ENCODE measurements at places on chromosomes 4 and X.

- no peak for DNase-seq
Observed at GRCh38 chr4:140706276-140706625, 49.9 kb downstream of the TBC1D9 start.

DNA sequence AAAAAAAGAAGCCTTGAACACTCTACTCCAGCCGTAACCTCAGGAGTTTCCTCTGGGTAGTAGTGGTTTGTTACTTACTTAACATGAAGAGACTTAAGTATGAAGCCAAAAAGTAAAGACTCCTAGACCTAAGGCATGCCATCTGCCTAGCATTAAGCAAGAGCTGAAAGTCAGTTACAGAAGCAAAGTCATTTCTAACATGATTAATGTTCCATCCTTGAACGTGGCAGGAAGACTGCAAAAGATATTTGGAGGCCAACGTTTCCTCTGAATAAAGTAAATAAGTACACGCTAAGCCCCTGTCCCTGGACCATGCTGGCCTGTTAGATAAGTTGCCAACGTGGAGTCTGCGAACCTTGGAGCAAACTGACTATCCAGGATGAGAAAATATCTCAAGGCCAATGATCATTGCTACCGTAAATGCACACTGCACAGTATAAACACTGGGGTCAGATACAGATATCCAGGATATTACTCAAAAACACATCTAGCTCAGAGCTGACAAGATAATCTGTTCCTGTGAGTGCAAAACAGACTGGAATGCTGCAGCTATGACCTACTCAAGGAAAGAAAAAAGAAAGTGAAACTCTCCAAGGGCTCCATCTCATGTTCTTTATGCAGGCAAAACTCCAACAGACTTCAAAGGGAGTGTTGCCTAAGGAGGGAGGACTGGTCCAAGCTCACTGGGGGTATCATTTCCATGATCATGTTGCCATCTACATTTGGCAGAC lies 255.8 kb downstream of the COL25A1 start:
- DNase-seq = no peak

- DNase-seq = no peak
Observed at GRCh38 chr4:70651864-70652506, 14.3 kb downstream of the JCHAIN start.

DNA sequence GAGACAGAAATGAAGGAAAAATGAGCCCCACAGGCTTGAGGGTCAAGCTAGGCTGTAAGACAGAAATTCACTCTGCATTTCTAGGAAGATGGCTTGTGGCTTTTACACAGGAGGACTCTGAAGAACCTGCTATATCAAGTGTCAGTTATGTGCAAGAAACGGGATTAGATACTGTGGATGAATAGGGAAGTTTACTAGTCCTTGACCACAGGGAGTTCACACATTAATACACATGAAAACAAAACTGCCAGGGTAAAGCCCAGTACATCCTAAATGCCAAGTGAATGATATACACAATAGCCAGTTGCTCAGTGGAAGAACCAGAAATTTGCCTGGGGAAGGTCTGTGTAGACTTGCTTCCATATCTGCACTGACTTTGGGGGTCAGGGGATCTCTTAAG lies 53.5 kb downstream of the TMEM131L start:
- DNase-seq = no peak

DNA sequence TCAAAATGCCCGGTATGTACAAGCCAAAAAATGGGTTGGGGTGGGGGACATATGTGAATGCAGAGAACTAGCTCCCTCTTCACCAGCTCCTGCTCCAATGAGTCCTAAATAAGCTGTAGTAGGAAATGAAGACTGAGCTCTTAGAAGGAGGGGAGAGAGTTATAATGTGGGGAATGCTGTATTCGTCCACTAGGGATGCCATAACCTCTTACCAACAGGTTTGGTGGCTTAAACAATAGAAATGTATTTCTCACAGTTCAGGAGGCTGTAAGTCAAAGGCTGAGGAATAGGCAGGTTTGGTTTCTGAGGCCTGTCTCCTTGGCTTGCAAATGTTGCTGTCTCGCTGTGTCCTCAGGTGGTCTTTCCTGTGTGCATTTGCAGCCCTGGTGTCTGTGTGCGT lies 4.4 kb upstream of the INPP4B start:
- no peak for DNase-seq

DNA sequence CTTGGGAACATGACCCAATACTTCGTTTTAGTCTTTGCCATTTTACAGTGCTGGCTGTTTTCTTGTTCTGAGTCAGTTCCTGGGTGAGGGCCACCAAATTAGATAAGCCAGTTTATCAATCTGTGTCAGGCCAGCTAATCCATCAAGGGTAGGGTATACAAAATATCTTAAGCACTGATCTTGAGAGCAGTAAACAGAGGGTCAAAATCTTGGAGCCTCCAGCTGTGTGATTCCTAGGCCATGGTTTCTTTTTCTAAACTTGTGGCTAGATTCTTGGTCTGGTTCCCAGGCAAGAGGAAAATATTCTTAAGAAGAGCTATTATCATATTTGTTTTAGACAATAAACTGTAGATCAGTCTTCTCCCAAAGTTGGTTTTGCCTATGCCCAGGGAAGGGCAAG lies 1396.6 kb upstream of the PABPC4L start:
- no peak for DNase-seq

DNA sequence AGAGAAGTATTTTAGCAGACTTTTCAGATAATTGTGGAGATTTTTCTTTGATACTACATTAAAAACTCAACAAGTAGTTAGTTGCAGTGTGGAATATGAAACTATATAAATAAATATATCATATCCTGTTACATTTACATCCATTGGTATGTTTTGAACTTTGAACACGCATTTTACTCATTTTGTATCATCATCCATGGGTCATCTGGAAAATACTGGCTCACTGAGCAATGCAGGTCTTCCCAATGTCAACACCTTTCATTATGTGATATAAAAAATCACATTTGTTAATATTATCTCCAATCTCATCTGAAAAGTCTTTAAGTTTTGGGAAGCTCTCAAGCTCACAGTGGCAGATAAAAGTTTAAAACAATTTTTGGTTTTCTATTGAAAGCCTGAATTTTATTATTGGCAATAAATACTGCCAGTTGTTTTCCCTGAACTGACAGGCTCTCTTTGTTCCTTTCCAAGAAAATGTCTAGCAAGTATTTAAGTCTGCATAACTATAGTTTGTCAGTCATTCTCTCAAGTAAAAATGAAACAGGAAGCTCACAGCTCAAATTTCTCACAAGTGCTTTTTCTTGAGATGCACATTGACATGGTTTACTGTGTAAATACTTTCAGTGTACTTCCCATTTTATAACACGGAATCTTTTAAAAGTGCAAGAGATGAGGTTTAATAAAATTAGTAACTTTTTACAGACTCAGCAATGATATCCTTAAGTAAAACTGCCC lies 183.5 kb upstream of the GPC4 start:
- no peak for DNase-seq

DNA sequence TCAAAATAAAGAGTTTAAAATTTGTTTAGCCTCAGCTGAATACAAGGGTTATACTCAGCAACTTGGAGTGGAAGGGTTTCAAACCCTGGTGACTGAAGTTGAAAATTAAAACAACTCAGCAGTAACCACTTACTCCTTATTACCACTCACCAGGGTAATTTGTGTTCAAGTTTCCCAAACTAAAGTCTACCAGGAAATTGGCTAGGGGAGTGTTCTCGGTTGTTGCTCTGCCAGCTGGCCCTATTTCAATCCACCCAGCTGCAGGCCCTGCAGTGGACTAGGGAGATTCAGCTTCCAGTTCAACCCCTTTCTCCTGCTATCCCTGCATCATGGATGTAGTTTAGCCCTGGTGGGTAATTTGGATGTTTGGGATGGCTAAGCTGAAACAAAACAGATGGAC lies 37.8 kb upstream of the EXOC1L start:
- DNase-seq = no peak

DNA sequence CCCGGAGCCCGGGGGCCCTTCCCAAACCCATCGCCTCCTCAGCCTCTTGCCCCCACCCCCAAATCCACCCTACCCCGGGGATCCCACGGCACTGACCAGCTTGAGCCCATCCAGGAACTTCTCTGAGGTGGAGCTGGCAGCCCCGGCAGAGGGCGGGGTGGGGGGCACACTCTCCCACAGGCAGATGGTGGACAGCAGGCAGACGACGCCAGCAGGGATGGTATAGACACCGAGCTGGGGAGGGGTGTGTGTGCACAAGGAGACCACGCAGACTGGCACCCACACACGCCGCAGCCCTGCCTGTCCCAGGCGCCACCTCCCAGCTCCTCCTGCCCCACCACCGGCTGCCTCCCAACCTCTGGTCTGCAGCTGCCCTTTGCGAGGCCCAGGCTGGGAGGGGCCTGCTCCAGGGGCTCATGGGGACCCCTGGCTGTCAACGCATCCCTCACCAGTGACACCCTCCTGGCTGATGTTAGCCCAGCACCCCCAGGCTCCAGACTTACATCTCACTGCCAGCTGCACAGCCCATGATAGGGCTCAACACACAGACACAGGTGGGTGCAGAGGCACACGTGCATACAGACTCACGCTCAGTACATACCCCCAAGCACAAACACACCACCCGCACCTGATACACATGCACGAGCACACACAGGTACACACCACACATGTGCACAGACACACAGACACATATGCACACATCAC lies 4.2 kb downstream of the SLC49A3 start:
- DNase-seq = no peak

- DNase-seq = no peak
Observed at GRCh38 chr4:3253808-3254207, 4.8 kb downstream of the MSANTD1 start.

GRCh38 chrX:51614353-51615012 lies 4.2 kb downstream of the CENPVL3 start:
- DNase-seq = no peak

DNA sequence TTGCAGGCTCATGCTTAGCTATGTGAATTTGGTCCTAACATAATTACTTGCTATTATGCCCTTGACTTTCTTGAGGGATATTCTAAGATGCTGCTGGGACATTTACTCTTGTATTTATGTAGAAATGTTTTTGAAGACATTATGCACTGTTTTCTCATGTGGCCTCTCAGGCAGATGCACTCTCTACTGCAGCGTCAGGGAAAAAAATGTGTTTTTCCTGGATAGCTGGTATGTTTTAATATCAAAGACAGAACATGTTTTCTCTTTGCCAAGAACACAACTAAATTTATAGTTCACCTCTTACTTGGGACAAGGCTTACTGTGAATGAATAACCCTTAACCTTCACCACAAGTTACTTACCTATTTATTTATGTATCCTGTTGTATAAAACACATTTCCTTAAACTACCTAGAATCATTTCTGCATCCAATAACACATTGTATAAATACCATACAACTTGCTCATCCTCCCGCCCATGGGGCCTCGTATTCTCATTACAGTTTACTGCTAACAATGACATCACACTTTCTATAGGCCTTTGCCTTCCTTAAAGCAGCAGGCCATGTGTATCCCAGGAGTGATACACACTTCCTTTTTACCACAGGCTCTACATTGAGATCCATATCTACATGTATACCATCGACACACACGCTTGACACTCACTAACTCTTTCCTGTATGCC lies 178.7 kb downstream of the SLIT2 start:
- no peak for DNase-seq

DNA sequence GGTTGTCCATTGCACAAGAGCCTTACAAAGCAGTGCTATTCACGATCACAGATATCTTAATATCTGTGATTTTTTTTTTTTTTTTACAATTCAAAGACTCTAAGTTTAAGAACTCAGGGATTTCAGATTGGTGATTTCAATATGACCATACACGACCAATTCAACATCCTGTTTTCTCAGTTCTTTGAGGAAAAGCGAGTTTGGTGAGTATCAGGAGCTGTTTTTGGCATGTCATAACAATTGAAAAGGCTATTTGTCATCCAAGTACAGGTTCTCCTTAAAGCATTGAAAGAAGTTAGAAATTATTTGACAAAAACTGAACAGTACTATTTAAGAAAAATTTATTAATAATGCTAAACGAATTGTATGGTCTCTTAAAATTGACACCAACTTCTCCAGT lies 9.1 kb upstream of the ARHGEF6 start:
- DNase-seq = no peak

DNA sequence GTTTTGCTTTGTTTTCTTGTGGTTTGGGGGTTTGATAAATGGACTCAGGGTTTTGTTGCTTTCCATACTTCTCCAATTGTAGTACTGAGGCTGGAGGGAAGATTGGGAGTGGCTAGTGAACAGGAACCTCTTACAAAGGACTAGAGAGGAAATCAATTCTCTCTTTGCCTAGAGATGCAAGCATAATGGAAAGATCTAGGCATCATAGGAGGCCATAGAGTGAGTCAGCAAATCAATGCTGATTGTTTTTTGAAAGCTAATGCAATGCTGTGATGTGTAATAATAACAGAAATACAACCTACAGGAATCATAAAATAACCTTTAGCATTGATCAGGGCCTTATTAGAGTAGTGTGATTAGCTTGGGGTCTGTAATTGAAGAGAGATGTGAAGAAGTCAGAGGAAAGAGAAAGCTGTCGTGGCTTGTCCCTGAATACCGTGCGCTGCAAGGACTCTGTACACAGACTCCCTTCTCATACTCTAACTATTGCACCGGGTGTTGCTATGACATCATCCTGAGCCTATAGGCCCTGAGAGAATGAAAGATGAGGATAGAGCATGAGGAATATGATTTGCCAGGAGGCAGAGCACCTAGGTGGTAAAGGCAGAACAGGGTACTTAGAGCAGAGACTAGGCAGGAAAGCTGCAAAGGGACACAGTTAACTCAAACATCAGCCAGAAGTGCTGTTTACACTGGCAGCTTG lies 29.3 kb upstream of the GPR101 start:
- DNase-seq = no peak

GRCh38 chr4:127491571-127491970 lies 141.2 kb upstream of the INTU start:
- DNase-seq = no peak

DNA sequence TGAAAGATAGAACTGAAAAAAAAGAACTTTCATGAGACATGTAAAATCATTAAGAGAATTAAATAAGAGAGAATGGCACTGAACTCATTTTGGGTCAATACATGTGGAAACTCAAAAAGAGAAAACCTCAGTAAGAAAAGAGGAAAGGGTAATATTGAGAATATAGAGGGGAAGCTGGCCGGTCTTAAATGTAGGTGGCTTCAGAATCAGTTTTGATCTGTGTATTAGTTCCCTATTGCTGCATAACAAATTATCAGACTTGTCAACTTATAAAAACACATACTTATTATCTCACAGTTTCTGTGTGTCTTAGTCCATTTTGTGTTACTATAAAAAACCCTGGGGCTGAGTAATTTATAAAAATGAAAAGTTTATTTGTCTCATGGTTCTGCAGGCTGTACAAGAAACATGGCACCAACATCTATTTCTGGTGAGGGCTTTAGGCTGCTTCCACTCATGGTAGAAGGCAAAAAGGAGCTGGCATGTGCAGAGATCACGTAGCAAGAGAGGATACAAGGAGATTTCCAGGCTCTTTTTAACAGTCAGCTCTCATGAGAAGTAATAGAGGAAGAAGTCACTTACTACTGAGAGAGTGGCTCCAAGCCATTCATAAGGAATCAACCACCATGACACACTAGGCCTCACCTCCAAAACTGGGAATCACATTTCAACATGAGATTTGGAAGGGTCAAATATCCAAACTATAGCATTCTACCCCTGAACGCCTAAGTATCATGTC lies 29.6 kb downstream of the SATL1 start:
- no peak for DNase-seq

GRCh38 chr4:89715631-89716030 lies 121.3 kb downstream of the SNCA start:
- DNase-seq = no peak
